ENCODE measurements at places on chromosomes 6 and 20. TPM values are rescaled to one million over a fixed set of nuclear protein-coding genes. Genes with fewer than 3 reads are reported as not detected.

The COL11A2 gene
- 1.5 TPM for total RNA-seq

DNA sequence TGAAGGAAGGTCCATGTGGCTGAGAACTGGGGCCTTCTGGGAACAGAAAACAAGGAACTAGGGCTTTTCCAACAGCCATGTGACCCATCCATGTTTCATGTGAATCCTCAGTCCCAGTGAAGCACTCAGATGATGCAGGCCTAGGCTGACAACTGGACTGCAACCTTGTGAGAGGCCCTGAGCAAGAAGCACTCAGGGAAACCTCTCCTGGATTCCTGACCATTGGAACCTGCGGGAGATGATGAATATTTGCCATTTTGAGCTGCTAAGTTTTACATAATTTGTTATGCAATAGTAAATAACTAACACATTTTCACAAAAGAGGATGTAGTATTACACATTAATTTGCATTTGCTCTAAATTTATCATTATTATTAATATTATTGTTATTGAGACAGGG lies 38.4 kb upstream of the HLA-G start:
- H3K4me3 ChIP-seq: no peak overlapping the region
- H3K36me3 ChIP-seq: no peaks in the 10 kb centered on the region
- peaks cover 18% of the 10 kb centered on the region for H3K4me1 ChIP-seq
- H3K27ac ChIP-seq: no peak overlapping the region
- H3K27me3 ChIP-seq: no peaks in the 10 kb centered on the region

GRCh38 chr20:49515586-49515985 lies 33.1 kb upstream of the KCNB1 start:
- H3K4me1 ChIP-seq: no peaks in the 10 kb centered on the region
- DNase-seq: no peak
- no peaks in the 10 kb centered on the region for H3K36me3 ChIP-seq
- no peak overlapping the region for H3K27ac ChIP-seq
- H3K4me3 ChIP-seq: no peak overlapping the region

DNA sequence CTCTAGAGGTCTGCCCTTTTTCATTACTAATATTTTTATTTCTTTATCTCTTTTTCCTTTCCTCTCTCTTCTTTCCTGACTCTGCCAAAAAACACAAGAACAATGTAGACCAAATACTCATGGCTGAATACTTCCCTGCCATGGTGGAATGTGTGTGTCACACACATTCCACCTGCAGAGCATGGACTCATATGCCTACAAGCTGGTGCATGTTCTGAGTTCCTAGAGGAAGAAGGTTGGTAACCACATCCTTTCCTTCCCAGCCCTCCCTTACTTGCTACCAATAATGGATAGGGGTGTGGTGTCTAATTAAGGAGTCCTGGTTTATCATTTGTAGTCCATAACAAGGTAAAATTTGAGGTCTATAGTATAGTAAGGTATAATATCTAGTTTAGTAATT lies 15.2 kb upstream of the CST9L start:
- no peaks in the 10 kb centered on the region for H3K27me3 ChIP-seq
- H3K27ac ChIP-seq: no peak overlapping the region
- peaks cover 21% of the 10 kb centered on the region for H3K4me1 ChIP-seq
- DNase-seq: peak; percentile 81

GRCh38 chr6:106792536-106793236 lies 163.3 kb downstream of the QRSL1 start:
- peaks cover 4% of the 10 kb centered on the region for H3K4me1 ChIP-seq
- H3K27ac ChIP-seq: no peak overlapping the region
- H3K27me3 ChIP-seq: no peaks in the 10 kb centered on the region
